ENCODE measurements at places on chromosomes 11 and 22.
A peak's percentile ranks its signal among the peaks of the same experiment; 100 is the strongest.

GRCh38 chr11:5746614-5747013 lies 7.4 kb upstream of the OR52N4 start:
- DNase-seq = no peak

DNA sequence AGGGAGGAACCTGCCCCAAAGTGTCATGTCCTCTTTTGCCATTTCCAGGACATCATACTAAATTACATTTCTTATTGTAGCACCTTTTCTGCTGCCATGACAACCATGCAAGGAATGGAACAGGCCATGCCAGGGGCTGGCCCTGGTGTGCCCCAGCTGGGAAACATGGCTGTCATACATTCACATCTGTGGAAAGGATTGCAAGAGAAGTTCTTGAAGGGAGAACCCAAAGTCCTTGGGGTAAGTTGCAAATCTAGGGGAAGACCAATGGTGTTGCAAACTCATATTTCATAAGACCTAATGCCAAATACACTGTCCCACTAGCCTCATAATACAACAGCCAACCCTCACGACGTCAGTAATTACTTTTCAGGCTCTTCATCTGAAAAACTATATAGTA lies 11.7 kb downstream of the MS4A4A start:
- DNase-seq = no peak

- peak; percentile 78 for DNase-seq
Measured at GRCh38 chr11:5204787-5205186, 4.3 kb upstream of the OR51V1 start.

GRCh38 chr11:21105196-21105917 lies 436.0 kb downstream of the NELL1 start:
- DNase-seq = no peak

DNA sequence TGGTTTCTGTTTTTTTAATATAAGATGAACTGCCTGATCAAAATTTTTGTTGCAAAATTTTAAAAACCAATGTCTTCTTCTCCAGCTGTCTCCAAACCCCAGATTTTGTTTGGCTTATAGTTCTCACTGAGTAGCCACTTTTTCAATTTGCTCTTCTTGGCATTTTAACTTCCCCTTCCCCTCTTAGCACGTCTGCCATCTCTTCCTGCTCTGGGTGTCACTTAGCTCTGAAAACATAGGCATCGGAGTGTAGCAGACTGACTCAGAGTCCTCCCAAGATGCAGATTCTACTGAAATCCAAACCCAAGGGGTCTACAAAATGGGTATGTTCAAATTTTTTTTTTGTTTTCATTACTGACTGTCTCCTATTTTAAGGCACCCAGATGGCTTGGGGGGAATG lies 270.3 kb upstream of the KIRREL3 start:
- no peak for DNase-seq

Data from neural progenitor cell (in vitro differentiated cells).